ENCODE measurements at places on chromosomes 7 and 10.

- DNase-seq: no peak
Measured at GRCh38 chr10:30818854-30819253, 189.3 kb upstream of the LYZL2 start.

DNA sequence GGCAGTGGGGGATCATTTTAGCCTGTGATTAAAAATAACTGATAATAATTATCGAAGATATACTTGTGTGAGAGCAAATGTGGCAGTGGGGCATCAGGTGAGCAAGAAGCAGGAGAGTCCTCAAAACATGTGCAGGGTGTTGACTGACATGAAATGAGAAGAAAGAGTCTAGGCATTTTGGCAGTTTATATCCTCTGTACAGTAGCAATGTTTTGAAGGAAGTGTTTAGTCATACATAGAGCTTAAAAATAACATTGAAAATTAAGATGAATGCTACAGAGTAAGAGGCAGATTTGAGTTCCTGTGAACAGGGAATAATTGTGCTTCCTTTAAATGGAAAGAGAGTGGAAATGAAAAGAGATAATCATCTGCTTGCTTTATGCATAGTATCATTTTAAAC lies 47.4 kb downstream of the VPS50 start:
- DNase-seq: peak; percentile 2

- no peak for DNase-seq
Measured at GRCh38 chr7:106327538-106328481, 43.0 kb upstream of the NAMPT start.

DNA sequence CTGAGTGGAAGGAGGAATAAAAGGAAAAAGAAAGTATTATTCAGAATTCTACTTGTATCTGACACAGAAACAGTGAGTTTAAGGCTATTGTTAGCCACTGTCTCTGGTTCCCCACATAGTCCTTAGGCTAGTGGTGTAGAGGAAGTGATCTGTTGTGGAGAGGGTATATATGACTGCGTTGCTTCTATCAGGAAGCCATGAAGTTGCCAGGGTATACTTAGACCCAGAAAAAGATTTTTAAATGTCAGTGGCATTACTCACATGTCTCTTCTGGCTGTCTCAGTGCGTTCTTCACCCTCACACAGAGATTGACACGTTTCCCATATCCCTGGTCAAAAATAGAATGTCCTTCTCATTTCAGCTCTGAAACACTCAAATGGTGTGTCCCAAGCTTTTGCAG lies 72.7 kb downstream of the SEM1 start:
- no peak for DNase-seq

DNA sequence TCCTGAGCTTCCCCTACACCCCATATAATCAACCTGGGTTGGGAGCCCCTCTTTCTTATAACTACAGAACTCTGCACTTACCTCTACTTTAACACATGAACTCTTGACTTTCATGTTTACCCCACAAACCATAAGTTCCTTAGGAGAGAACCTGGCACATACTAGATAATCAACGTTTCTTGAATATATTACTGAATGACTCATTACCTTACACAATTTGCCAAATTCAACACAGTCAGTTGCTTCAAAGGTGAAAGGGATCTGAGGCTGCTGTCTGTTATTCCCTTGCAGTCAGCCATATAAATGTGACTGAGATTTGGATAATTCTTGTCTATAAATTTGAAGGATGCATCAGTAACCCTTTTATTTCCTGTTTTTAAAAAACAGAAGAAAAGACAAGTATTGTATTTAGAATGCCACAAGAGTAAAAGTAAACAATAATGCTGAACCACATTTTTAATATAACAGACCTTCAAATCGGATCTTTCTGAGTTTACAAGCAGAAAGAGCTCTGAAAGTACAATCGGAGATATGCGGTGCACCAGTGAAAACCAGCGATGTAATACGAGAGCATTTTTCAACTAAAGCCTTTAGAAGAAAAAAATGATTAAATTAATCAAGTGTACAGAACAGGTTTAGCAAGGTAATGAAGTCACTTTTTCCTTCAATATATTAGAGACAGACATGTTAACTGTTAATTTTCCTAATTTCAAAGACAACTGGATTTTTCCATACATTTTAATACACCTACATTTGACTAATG lies 29.5 kb upstream of the LRRC17 start:
- no peak for DNase-seq

DNA sequence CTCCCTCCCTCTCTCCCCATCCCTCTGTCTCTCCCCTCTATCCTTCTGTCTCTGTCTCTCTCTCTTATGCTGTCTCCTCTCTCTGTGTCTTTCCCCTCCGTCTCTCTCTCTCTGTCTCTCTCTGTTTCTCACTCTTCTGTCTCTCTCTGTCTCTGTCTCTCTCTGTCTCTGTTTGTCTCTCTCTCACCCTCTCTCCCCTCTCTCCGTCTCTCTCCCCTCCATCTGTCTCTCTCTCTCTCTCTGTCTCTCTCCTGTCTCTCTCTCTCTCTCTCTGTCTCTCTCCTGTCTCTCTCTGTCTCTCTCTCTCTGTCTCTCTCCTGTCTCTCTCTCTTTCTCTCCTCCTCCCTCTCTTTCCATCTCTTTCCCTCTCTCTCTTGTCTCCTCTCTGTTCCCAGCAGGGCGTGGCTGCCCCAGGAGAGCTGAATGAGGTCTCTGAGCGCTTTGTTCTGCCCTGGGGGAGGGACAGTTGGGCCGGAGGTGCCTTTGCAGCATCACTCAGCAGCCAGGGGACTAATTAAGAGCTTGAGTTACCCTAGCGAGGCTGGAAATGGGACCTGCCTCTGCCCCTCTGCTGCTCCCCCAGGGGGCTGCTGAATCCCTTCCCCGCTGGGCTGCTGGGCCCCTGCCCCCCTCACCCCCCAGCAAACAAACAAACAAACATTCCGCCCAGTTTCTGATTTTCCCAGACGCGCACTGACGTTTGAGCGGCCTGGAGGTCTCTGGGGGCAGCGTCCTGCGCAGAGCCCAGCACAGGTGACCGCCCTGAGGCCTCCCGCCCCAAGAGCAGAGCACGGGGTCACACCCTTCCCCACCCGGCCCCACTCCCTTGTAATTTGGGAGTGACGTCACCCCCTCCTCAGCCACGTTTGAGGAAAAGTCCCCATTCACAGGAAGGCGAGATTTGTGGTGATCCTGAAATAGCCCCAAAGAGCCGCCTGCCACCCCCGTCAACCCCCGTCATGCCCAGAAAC lies 68.1 kb downstream of the PDGFA start:
- DNase-seq: no peak

- no peak for DNase-seq
Measured at GRCh38 chr7:98360221-98361130, 40.4 kb downstream of the BAIAP2L1 start.

DNA sequence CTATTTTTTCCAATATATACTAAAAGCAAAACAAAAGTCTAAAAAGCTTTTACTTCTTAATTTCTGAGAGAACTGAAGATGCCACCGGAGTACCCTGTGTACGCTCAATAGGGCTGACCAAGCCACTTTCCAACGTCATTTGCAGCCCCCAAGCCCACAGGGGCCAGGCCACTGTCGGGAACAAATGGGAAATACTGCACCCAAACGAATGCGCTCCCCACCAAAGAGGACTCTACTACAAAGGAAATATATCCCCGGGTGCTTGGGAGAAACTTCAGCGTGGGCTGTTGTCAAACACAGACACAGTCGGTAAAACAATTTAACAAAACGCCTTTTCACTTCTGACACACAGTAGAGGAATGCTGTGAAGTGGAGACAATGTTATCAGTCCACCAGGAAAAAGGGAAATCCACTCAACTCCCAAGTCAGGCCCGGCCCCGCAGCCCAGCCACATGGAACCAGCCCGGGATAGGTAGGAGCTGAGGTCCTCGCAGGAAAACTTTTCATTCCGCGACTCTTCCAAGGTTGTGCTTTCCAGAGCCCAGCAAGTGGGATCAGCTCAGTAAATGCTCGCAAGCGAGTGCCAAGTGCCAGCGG lies 1.4 kb downstream of the PARD3 start:
- no peak for DNase-seq

GRCh38 chr7:16668049-16668858 lies 22.3 kb downstream of the BZW2 start:
- no peak for DNase-seq

GRCh38 chr7:125098377-125098970 lies 168.8 kb upstream of the POT1 start:
- DNase-seq: peak; percentile 1

DNA sequence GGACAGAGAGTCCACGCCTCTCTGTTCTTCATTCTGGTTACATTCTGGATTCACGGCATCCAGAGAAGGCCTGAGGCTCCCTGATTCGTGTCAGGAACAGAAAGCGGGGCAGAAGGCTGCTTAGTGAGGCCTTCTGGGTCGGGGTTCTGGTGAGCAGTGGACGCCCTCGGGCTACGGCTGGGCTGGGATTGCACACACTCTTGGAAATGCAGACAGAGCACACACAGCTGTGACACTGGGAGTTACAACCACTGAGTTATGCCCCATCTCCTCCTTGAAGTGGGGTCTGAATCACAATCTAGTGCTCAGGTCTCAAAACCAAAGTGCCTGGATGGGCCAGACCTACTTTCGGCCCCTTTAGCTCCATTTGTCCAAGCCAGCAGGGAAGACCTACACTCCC lies 156.9 kb upstream of the GDF10 start:
- DNase-seq: no peak

- no peak for DNase-seq
Measured at GRCh38 chr10:68230268-68230667, 1.6 kb downstream of the ATOH7 start.

DNA sequence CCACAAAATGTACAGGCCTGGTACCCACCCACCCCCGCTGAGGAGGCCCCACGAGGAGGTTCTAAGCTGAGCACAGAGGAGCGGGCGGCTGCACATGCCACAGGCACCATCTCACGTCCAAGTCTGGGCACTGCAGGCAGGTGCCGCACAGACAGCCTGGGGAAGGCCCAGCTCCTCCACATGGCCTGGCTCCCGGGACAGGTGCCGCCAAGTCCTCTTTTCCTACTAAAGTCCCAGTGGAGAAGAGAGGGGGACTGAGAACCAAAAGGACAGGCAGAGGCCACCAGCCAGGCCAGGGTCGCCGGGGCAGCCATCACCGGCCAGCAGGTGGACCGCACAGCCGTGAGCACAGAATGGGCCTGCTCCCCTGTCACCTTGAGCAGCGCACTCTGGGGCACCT lies 91.1 kb downstream of the MAD1L1 start:
- no peak for DNase-seq

GRCh38 chr7:44434201-44434600 lies 56.3 kb downstream of the NUDCD3 start:
- DNase-seq: no peak

DNA sequence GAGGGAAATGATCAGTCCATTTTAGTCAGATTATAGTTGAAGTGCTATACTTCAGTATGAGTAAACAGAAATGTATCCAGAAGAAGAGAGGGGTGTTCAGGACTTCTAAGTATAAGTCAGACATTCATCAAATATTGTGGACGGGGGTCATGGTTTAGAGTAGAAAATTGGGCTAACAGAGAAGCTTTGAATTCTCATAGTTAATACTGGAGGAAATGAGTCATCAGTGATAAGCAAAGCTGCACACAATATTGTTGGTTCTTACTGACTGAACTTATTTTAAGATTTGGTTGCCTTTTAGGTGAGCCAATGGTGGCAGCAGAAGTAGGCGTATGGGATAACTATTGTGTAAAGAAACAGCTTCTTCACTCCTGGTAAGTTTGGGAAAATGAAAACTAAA lies 1.7 kb upstream of the SUMF2 start:
- peak; percentile 36 for DNase-seq

DNA sequence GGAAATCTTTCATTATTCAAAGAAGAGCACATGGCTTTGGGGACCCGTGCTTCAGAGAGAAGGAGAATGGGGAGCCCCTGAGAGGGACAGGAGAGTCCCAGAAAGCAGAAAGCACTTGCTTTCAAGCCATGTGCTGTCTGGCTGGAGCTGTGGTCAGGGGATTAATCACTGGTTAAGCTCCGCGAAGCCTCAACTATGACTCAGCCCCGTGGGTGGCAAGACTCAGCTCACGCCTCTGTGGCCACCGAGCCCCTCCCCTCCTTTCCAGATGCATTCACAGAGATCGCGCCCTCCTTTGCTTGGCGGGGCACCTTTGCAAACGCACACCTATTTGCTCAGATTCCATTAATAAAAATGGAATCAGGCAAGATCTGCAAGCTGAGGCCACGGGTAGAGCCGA lies 202.9 kb upstream of the TCERG1L start:
- DNase-seq: peak; percentile 5

DNA sequence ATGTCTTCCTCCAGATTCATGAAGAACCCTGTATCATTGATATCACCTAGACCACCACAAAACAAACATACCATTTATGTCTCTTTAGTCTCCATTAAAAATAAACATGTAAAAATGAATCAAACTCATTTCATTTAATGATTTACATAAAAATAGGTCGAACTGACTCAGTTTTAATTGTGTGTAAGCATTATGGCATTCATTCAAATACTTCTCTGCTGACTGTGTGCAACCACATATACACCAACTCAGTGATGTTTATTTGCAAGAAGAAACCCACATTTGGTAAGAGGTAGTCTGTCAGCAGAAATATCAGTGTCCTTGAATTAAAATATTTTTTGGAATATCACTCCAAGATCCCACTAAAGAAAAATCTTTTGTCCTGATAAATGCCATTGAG lies 30.5 kb downstream of the ABCB1 start:
- DNase-seq: no peak

- peak; percentile 60 for DNase-seq
Measured at GRCh38 chr10:15433850-15434537, 62.9 kb upstream of the FAM171A1 start.

DNA sequence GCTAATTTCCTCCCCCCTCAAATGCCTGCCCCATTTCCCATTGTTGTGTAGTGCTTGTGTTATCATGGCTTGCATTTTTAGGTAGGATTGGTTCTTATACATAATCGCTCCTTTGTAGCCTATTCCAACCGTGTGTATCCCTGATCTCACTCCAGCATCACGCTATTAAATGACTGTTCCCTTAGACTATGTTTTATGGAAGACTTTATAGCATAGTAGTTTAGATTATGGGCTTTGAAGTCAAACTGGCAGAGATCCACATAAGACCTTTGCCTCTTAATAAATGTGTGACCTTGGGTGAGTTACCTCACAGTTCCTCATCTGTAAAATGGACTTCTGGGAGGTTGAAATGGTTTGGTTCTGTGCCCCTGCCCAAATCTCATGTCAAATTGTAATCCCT lies 5.4 kb upstream of the RABGEF1 start:
- DNase-seq: no peak
